ENCODE measurements at places on chromosomes 7 and 10.

GRCh38 chr10:121927841-121928527 is at the start of gene ATE1:
TSS of gene ATE1 (minus strand) at chr10:121928031. CDS start at chr10:121927949, 82 bp downstream.
- DNase-seq: peak; percentile 89

DNA sequence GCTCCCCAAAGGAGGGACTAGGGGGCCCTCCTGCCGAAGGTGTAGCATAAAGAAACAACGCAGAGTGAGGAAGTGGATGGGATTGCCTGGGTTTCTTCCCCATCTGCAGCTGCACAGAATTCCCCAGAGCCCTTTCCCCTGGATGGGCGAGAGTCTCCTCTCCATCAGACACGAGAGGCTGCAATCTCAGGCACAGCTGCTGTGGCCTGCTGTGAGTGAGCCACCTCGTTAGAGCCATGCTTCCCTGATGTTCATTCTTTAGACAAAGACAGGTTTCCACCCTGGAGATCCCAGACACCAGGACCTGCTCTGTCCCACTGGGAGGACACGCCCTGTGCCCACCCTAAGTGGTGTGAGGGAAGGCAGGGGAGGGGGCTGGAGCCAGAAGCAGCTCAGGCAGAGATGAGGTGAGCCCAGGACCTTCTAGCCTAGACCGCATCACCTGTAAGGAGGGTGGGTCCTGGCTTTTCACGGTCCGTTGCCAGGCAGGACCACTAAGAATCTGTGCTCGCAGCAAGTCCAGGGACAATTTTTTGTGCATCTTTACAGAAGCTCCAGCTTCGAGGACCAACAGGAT is 268.6 kb upstream of the TCERG1L start:
- no peak for DNase-seq

DNA sequence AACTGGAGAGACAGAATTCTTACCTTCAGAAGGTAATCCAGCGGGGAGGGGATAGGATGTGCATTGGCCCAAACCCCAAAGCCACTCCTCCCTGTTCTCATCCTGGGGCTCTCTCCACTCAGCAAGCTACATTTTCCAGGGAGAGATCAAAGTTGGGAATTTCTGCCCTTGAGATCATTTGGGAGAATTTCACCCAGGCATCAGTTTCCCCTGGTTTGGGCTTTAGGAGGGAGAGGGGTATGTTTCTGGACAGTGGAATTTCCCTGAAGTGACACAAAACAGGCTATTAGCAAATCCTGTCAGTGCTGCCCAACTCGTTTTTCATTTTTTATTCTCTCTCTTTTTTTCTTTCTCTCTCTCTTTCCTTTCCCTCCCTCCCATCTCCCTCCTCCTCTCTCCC is 35.7 kb downstream of the CYP17A1 start:
- DNase-seq: no peak

DNA sequence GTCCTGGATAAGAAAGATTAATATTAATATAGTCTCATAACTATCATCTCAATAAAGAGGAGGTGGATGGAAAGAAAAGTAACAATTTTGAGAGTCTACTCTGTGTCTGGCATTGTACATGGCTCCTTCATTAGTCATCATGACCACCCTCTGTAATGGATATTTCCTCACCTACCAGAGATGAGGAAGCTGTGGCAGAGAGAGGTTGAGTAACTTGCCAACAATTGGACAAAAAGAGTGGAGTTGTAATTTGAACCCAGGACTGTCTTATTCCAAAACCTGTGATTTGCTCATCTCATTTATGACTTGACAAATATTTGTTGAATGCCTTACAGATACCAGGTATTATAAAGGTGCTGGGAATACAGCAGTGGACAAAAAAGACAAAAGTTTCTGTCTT is 2.1 kb upstream of the IDE start:
- no peak for DNase-seq

DNA sequence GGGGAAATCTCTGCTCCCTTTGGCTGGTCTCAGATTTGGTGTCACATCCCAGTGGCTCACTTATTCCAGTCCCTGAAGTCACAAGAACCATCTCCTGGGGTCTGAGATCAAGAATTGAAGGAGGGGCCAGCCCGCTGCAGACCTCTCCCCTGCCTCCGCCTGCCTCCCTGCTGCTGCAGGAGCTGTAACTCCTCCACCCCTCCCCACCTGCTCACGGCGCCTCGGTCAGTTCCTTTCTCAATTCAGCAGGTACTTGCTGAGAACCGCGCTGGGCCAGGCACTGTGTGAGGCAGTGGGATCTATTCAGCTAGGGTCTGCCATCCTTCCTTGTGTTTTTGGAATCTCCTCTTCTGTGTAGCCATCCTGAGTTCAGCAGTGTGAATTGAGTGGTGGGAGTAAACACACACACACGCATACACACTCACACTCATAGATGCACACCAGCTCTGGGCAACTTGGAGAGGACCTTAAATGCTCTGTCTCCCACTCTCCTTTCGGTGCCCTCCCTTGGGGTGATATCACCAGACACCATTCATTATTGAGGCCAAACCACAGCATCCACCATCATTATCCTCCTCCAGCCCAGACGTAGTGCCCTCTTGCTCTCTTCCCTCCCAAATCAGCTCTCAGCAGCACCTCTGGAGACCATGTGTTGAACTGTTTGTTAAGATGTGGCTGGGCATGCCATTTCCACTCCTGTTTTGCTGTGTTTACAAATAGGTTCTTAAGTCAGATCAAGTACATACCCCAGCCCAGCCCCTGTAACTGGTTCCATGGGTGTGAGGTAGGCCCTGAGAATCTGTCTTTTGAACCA is 22.0 kb upstream of the ANKRD2 start:
- no peak for DNase-seq

- no peak for DNase-seq
These were observed 153.5 kb downstream of the ARHGAP12 start for GRCh38 chr10:31774928-31775650.

- DNase-seq: no peak
These were observed 96.5 kb downstream of the KAT6B start for GRCh38 chr10:74922921-74923320.

GRCh38 chr7:75623390-75624133 is 115.2 kb downstream of the HIP1 start:
- DNase-seq: no peak

- no peak for DNase-seq
These were observed 47.3 kb upstream of the PIP4K2A start for GRCh38 chr10:22761569-22762220.

GRCh38 chr7:988426-988911 is 5.5 kb downstream of the CYP2W1 start:
- DNase-seq: no peak

GRCh38 chr7:12569673-12570072 is 847 bp upstream of the SCIN start:
- no peak for DNase-seq

DNA sequence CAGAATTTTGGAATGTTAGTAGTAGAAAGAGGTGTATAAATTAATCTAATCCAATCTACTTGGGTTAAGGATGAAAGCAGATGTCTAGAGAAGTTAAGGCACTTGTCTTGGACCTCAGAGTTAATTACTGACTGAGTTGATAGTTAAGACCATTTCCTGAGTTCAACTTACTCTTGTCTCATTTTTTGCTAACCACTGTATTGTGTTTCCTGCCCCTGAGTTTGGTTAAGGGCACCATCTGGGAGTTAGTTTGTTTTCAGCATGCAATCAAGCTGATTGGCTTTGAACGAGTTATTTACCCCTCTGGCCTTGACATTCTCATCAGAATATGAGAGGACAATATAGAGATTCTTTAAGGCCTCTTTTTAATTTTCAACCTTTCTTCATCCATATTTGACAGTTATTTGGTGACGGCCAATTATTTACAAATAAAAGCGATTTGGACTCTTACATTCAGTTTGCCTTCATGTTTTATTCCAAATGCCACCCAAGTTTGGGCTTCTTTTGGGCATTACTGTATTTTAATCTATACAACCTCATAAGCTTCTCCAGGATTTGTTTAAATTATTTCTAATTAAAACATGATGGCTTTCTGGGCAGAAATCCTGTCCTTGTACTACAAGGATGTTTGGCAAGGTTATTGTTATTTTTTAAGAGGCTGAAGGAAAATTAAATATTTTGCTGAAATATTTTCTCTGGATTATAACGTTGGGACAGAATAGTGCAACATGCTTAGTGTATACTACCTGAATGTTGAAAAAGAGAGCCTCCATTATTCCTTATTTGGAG is 225.0 kb downstream of the CACNB2 start:
- DNase-seq: no peak

DNA sequence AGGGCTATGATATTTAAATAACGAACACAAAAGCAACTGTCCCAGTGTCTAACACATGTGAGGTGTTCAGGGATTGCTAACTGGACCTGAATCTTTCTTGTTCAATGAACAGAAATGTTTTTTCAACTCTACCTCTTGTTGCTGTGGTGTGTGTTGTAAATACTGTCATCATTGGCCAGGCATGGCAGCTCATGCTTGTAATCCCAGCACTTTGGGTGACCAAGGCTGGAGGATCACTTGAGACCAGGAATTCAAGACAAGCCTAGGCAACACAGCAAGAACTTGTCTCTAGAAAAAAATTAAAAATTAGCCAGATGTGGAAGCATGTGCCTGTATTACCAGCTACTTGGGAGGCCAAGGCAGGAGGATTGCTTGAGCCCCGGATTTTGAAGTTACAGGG is 1250.9 kb downstream of the TYW1 start:
- no peak for DNase-seq

GRCh38 chr10:79260811-79261740 is 86.2 kb upstream of the PPIF start:
- peak; percentile 47 for DNase-seq

DNA sequence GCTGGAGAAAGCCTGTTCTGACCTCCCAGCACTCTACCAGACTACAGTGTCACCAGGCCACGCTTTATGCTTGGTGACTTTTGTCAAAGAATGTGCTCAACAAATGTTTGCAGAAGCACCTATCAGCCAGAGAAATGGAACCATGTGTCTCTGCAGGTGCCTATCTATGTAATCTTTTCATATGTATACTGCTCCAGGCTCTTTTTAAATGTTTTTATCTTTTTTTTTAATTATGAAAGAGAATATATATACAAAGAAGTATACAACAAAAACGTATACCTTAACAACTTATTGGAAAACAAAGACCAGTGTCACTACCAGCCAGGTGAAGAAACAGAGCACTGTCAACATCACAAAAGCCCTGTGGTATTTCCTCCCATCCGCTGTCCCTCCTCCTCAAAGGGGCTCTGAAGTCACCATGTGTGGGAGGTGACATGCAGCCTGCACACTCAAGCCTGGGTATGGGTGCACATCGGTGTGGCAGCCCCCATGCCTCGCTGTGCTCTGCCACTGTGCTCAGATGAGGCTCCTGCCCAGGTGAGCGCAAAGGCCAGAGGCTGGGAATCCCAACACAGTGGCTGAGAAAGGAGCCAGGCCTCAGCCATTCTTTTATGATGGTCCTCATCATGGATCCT is 120.6 kb downstream of the CLEC2L start:
- no peak for DNase-seq

DNA sequence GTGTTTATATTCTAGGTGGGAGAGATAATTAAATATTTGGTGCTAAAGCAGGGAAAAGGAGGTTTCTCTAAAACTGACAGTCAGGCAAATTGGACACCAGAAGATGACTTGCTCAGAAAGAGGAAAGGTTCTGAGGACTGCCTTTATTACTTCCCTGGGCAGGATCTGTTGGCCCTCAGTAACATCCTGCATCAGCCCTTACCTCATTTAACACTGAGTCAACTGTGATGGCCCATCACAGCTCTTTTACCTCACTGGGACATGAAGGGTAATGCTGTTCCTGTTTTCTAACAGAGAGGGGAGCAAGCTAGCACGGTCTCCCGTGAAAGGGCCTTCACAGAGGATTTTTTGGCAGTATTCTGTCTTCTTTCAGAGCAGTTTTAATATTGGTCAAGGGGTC is 12.0 kb downstream of the PPP1R17 start:
- DNase-seq: no peak

- DNase-seq: no peak
These were observed 64.1 kb downstream of the PCGF5 start for GRCh38 chr10:91284486-91285090.

GRCh38 chr7:121366852-121367431 is 29.2 kb downstream of the FAM3C start:
- no peak for DNase-seq

GRCh38 chr7:10790910-10791309 is 182.8 kb upstream of the PHF14 start:
- no peak for DNase-seq

DNA sequence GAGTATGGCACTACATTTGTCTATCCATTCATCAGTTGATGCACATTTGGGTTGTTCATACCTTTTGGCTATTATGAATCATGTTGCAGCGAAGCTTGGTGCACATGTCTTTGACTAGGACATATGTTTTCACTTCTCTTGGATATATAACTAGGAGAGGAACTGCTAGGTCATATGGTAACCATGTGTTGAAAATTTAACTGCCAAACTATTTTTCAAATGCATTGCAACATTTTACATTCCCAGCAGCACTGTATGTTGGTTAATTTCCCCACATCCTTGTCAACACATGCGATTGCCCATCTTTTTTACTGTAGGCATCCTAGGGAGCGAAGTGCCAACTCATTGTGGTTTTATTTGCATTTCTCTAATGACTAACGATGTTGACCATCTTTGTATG is 183.4 kb downstream of the PRKCQ start:
- DNase-seq: no peak

- no peak for DNase-seq
These were observed 16.4 kb downstream of the TNRC18 start for GRCh38 chr7:5406957-5407945.

GRCh38 chr7:111718886-111719285 is 156.6 kb upstream of the IMMP2L start:
- DNase-seq: no peak

DNA sequence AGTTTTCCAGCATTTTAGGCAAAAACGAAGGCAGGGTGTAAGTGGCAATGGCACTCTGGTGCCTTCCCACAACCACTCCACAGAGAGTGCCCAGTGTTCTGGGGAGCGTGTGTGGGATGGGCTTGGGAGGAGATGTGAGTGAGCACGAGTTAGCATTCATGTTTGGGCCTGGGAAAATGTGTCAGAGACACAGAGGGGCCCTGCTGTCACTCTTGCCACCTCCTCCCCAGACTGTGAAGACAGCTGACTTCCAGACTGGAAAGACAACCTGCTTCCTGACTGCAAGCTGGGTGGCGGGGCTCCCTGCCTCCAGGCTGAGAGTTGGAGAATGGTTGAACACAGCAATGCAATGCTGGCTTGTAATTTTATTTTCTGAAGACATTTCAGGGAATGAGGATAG is 454.5 kb upstream of the ZMIZ1 start:
- no peak for DNase-seq

- DNase-seq: peak; percentile 47
These were observed 16.3 kb upstream of the ZMIZ1 start for GRCh38 chr10:79052291-79053080.
